ENCODE measurements at places on chromosomes 1 and 21.

DNA sequence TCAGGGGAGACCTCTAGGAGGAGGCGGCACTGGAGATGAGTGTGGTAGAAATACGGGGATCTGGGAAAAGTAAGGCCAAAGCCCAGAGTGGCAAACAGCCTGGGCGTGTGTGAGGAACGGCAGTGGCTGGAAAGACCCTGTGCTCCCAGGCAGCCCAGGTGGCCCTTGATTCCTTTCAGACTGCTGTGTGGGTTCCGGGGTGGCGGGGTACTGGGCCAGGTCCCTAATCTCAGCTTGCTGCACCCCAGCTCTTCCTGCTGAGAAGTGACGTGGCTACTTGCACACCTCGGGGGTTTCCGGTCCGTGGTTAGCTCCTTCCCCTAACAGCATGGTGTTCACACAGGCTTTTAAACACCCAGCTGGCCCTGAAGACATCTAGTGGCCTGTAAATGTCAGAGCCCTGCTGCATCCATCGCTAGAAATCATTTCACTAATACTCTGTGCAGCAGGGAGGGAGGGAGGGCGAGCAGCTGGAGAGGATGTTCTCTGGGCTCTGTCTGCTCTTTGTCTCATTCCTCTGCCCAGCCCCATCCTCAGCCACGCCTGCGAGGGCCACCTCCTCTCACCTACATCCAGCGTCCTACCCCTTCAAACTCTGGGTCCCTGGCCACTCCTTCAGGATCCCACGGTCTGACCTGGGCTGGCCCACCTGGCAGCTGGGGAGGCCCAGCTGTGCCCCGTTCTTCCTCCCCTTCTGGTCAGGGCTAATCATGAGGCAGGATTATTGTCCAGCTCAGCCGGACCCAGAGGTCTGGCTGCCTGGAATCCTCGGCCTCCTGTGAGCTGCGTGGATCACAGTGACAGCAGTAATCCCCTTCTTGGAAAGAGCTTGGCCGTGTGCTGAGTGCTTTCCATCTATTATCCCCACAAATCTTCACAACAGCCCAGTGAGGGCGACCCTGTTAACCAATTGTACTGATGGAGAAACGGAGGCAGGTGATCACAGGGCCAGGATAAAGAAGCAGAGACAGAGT, 7.2 kb downstream of the ZDHHC18 start:
- DNase-seq = no peak

GRCh38 chr1:182845379-182845778, 6.2 kb downstream of the DHX9 start:
- no peak for DNase-seq

DNA sequence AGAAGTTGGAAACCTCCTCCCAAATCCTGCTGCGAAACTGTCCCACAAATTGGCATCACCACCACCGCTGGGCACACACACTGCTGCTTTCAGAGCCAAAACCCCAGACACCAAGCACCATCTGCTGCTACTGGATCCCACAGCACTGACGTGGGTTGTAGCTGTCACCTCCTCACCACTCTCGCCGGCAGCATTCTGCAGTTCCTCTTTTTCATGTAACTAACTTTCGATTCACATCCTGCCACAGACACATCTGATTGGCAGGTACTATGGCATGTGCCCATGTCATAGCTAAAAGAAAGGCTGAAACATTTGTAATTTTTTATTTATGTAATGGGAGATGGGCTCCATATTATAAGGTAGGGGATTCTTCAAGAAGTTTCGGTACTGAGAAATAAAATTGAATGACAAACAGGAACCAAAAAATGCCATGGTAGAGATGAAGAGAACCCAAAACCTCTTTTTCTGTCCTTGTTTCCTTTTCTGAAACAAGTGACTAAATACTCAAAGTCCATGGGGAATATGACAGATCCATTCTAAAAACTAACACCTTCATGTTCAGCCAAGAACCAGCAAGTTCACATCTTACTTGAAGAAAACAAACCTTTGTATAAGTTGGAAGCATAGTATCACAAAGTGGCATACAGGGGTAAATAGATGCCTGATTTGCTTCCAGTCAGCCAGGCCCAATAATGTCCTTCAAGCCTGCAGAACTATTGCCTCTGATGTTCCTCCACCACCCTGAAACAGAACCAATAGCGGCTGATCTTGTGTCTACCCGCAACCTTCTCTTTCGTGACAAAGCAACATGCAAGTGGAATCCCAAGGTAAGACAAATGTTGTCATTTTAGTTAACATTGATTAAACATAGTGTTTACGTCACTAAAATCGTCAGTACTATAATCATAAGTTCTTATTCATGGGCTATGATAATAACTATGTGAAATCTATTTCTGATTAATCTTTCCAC, 26.6 kb upstream of the RGS13 start:
- no peak for DNase-seq

DNA sequence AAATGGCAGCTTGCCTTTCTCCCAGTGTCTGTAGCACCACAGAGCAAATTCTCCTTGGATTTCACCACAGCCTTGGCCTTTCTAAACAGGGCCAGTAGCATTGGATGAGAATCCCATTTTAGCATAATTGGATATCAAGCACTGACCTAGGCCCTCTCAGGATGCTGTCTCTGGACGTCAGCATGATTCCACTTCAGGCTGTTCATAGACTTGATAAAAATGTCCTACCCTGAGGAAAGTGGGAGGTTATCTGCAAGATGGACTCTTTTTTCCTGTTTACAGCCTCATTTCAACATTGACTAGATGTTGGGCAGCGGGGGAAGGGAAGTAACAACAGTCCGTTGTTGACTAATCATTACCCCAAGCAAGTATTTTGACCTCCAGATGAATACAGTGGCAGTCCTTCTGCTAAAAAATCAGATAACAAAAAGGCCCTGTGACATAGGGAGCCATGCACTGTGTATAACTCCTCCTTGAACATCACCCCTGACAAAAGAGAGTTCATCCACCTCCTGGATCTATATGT, 5.2 kb downstream of the NPL start:
- DNase-seq = no peak

- no peak for DNase-seq
Measured at GRCh38 chr1:198534548-198535418, 5.7 kb downstream of the ATP6V1G3 start.

DNA sequence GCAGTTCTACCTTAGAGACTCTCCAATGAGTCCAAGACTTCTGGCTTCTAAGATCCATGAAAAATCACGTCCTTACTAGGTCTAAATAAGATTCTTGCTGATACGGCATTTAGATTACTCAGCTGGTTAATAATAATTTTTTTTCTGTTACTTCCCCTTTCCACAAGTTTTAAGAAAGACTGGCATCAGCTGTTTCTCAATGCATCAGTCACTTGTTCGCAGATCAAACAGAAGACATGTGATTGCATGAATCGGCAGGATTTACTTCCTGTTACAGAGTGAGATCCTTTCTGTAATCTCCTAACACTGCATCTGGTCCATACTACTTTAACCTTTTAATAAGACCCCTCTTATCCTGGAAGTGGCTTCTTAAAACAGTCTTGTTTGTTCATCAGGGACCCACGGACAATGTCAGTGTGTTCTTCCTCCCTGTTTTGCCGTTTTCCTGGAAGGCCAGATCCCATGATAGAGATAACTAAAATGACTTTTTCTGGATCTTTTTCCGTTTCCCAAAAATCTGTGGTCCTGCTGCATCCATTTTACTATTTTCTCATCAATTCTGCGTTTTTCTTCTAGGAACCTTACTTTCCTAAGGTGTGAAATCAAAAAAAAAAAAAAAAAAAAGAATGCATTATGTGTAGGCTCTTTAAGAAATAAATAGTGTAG, 6.1 kb downstream of the NPL start:
- DNase-seq = peak; percentile 76

- peak; percentile 98 for DNase-seq
Measured at GRCh38 chr1:34590211-34590623, 164.6 kb upstream of the GJB5 start.

DNA sequence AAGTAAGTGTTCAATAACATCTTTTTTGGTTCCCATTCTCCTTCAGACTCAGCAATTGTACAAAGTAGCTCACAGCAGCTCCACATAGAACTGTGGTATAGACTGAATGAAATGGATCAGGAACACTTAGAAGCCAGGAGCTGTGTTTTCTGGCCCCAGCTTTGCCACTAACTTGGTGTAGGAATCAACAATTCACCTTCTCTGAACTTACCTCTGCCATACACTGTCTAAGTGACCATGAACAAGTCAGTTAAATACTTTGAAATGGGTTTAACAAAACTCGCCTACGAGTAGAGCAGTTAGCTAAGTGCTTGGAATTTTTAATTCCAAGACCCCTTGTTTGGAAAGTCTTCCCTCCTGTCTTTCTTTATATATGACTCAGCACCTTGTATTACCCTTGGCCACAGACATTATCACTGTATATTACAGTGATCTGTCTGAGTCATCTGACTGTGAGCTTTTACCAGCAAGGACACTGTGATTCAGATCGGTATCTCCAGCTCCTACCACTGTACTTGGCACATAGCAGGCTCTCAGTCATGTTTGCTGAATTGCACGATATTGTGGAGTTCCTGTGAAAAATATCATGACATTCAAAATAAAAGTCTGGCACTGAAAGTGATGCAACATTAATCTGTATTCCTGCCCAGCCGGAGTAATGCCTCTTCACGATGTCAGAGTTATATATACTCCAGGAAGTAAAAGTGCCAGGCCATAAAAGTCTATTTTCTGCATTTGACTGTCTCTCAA, 101.7 kb upstream of the BEND5 start:
- DNase-seq = peak; percentile 89

- peak; percentile 48 for DNase-seq
Measured at GRCh38 chr21:26443867-26444266, 129.2 kb downstream of the CYYR1 start.

GRCh38 chr1:85274969-85275453, 1.4 kb downstream of the BCL10 start:
- peak; percentile 87 for DNase-seq

DNA sequence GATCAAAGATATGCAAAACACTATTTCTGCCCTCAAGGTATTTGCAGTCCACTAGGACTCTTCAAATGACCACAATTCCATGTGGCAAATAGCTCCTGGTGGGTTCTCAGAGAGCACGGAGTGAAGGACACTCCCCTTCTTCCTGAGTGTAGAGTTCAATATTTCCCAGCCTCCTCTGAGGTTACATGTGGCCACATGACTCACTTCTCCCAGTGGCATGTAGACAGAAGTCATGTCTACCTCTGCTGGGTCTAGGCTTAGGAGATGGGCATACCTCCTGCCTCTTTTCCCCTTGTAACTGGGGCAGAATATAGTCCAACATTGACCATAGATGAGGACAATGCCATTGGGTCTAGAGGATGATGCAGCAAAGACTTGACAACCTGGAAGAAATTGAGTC, 191.4 kb downstream of the MIS18A start:
- no peak for DNase-seq

- DNase-seq = peak; percentile 51
Measured at GRCh38 chr1:91884459-91885212, 1.3 kb downstream of the TGFBR3 start.

DNA sequence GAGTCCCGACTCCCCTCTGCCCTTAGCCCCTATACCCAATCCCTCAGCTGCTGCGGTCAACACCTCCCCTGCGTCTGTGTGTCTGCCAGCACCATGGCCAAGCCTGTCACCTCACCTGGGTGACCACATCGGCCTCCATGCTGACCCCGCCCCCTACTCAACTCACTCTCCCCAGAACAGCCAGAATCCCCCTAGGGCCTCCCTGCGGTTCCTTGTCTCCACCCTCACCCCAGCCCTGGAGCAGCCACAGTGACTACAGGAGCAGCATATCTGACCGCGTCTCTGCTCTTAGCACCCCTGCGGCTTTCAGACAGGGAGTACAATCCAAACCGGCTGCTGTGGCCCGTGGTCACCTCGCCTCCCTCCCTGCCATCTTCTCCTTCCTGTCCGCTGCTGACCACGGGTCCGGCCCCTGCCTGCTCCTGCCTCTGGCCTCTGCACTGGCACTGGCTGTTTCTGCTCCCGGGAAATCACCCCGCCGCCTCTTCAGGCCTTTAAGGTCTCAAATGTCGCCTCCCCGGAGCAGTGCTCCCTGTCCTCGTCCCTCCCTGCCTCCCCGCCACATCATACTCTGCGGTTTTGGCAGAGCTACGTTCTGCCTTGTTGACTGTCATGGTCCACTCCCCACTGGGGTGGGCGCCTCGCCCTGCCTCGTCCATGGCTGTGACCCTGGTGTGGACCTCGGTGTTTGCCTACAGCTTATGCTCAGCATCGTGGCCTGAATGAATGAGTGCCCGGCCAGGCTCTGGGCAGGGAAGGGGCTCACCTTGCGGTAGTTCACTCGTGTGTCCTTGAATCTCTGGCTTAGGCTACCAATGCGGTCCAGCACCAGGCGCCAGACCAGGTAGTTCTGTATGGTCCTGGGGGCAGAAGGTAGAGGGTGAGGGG, 11.1 kb downstream of the PRXL2B start:
- DNase-seq = no peak

- DNase-seq = no peak
Measured at GRCh38 chr1:2783069-2783434, 18.4 kb downstream of the TTC34 start.

DNA sequence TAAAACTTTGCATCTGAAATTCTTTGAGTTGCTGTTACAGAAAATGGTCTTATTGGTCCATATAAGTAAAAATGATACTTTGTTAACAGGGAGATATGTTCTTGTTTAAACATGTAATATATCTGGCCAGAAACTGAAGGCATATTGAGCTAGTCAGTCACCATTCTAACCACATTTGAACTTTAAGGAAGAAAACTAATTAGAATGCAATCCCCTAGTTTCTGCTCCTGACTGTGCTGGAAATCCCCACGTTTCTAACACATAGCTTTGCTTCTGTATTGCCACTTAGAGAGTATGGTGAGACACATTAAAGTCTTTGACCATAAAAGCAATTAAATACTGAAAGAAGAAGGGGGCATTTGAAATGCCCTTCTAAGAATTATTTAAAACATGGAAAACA, 32.1 kb upstream of the HIVEP3 start:
- DNase-seq = peak; percentile 70

DNA sequence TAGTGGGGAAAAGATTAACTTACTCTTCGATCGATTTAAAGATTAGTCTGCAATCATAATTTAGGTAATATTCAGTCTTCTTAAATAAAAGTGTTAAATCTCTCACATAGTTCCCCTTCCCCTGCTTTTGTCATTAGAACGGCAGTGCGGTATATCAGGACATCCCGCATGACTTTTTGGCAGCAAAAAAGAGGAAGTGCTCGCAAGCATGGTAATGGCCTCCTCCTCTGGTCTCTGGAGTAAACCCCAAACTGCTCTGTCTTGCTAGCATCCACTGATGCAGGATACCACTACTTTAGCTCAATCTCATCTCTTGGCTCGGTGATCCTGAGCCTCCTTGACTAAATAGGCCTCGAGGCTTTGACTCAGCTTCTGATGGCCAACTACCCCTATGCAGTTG, 78.7 kb upstream of the VAV3 start:
- no peak for DNase-seq

DNA sequence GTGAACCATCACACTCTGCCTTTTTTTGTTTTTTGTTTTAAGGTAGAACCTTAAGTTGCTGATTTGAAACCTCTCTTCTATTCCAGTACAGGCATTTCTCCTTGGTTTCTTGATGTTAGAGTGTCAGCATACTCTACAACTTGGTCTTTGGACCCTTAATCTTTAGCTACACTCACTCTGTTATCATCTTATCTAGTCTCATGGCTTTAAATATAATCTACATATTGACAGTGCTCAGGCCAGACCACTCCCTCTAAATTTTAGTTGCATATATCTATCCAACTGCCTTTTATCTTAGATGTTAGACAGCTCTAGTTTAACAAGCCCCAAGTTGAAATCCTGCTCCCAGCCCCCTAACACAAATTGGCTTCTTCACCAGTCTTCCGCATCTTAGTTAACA, 22.1 kb downstream of the NME7 start:
- no peak for DNase-seq

Measured in kidney tubule cell (primary cell).